CD4-positive, alpha-beta T cell treated with Interleukin-6 at 100 ng/mL for 8 hours (primary cell): ENCODE measurements at places on chromosomes 7 and 10.

DNA sequence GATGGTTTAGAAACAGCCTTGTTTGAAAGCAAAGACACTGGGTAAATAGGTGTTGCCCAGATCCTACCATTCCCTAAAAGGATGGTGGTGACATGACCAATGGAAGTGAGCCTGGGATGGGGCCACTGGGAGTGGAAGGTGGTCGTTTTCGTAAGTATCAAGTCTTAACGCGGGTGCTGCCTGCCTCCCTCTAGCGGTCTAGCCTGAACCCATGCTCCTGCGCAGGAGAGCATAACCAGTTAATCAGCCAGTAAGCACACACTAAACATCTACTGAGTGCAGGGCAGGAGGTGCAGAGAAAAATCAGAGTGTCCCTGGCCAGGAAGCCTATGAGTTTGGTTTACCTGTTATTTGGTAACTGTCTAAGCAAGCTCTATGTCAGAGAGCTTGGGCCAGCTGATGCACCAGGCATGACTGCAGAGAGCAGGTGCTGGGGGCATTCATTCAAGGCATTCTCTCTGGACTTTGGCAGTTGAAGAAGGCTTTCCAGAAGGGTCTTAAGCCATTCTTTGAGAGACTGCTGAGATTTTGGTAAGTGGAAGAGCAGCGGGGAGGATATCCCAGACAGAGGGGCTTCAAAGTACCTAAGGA lies 930 bp downstream of the GARIN1A start:
- no peak for DNase-seq

DNA sequence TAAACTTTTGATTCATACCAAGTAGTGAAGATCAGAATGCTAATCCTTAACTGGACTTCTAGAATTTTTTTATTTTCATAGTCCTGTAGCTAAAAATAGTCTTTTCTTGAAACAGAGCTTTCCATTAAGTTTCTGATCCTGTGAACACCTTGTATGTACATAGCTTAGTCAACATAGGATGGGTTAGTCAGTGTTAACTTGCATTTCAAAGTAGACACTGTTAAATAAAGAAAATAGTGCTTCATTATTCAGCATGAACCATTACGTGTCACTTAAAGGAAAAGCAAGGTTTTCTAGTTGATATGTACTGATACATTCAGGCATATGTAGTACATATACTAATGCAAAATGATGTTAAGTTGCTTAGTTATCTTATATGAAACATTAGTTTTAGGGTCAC lies 7.5 kb upstream of the HDAC9 start:
- DNase-seq = no peak

GRCh38 chr7:91554883-91555282 lies 290.6 kb downstream of the FZD1 start:
- DNase-seq = no peak

GRCh38 chr10:95896071-95896850 lies 11.5 kb upstream of the CC2D2B start:
- DNase-seq = no peak

DNA sequence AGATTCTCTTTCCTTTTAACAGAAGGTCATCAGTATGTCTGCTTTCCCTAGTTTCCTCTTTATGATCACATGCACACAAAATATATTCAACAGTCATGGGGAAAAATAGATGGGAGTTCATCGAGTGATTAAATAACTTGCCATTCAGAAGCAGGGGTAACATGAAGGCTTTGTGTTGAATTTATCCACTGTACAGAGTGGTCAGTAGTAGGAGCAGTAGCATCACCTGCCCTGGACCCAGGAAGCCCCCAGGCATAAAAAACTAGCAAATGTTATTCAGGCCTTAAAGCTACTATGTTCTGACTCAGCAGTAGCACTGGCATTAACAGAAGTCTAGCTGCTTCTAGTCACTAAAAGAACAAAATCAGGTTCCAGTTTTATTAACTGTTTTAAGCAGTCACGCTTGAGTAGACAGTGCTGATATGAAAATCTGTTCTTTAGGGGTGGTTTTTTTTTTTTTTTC lies 31.4 kb upstream of the FAM133B start:
- DNase-seq = no peak

DNA sequence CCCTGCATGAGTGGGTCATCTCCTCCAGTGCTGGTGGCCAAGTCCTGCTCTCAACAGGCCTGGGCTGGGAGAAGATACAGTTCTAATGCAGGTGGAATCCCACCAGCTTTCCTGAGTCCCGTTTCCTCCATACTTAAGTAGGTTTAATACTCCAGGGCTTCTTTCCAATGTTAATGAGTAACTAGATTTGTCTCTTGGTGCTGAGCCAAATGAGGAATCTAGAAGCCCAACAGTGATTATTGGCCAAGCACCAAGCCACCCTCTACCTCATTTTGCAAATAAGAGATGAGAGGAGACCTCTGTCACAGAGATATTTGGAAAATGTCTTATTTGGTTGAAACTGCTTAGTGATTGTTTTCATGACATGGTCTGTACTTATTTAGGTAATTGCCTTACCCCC lies 37.1 kb downstream of the STARD3NL start:
- DNase-seq = no peak

- no peak for DNase-seq
These were observed 4.3 kb upstream of the INSYN2A start for GRCh38 chr10:127200646-127201045.

DNA sequence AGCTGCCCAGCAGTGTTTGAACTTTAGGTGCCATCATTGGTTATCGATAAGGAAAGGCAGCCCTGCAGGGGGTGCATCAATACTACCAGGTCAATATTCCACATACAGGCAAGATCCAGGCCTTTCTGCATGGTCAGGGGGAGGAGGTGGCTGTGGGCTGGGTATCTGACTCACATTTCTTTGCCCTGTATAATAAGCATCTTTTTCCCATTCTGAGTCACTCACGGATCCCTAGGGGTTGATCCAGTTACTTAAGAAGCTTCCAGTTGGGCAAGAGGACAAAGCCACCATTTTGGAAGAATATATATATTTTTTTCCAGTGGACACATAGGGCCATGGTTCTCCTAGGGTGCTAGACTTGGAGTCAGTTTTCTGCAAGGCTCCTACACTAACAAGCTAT lies 114.2 kb upstream of the HABP2 start:
- DNase-seq = no peak

DNA sequence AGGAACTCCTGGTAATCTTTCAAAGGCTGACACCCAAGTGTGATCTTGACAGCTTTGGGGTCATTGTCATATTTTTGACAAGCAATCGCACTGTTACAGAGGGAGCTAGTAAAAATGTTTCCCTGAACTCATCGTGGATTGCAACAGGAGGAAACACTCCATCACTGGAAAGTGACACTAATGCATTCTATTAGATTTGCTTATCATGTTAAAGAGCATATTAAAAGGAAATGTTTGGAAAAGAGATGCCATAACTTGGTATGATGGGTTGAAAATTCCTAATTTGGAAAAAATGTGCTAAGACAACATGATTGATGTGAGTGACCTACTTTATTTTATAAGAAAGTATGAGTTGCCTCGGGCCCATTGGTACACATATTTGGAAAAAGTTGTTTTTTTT lies 22.7 kb upstream of the EMX2 start:
- no peak for DNase-seq

DNA sequence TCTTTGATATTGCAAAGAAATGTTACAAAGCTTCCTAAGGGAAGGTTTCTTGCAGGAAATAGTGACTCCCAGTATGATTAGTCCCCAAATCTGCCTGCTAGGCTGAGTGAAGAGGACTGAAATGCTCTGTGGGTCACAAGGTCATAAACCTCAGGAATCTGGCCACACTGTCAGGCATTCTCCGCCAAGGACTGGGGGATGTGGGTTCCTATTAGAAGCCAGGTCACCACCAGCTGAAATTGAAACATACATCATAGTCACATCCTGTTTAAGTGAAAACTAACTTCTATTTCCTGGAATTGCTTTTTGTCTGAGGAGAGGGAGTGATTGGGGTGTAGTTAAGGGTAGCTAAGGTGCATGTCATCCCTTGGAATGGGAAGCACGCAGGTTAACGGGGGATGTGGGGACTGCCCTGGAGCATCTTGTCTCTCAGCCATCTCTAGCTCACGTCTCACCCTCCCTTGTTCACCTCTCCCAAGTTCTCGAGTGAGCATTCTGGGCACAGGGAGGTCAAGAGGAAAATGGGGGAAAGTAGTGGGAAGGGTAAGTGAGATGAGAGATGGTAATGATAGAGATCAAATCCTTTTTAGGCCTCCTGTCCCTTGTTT lies 12.0 kb upstream of the GSAP start:
- DNase-seq = no peak

- DNase-seq = no peak
These were observed 363.6 kb downstream of the ANKRD30A start for GRCh38 chr10:37488792-37489657.

- no peak for DNase-seq
These were observed 123.0 kb upstream of the JCAD start for GRCh38 chr10:30182191-30183054.

- DNase-seq = no peak
These were observed 116.2 kb downstream of the LRMDA start for GRCh38 chr10:75547391-75548298.

GRCh38 chr7:46079421-46079820 lies 158.3 kb upstream of the IGFBP3 start:
- no peak for DNase-seq

GRCh38 chr10:121886997-121887622 lies 40.7 kb downstream of the ATE1 start:
- peak; percentile 17 for DNase-seq

DNA sequence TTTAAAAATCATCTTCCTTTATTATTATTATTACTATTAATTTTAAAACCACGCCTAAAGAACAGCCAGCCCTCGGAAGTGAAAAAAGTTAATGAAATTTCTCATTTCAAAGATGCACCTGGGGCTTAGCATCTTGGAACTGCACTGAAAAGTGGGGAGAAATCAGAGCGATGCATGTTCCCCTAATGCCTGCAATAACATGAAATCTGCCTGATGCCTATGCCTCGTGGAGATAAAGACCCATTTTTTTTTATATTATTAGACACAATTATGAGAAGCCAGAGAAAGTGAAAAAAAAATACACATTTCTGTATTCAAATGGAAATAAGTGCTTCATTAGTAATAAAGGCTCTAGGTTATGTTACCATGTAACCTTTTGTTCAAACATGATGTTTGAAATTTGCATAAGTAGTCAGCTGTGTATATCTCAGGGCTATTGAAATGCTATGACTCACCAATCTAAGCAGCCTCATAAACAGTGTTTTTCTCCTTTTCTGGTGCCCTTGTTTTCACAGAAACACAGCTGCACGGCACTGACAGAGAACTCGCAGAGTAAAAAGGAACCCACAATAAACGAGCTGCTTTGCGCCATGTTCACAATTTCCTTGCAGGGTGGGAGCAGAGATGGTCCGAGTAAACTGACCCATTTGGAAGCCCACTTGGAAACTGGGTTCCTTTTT lies 175.8 kb upstream of the PRKCQ start:
- DNase-seq = no peak

- no peak for DNase-seq
These were observed 13.0 kb upstream of the LIMK1 start for GRCh38 chr7:74070619-74070921.

DNA sequence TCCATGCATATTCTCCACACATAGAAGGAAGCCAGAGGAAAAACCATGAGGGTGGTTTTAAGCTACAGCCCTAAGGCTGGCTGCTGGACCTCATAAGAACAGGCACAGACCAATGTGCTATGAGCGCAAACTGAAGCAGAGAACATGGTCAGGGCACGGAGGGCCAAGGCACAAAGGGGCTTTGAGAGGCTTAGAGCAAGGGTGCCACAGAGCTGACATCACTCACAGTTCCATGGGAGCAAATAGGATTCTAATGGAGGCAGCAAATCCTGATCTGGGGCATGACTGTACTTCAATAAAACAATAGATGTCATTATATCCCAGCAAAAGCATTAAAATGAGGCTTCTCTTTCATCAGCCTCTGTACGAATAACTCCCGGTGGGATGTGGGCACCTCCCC lies 162.4 kb downstream of the COBL start:
- no peak for DNase-seq

- DNase-seq = no peak
These were observed 30.0 kb downstream of the SMC3 start for GRCh38 chr10:110597476-110597875.

GRCh38 chr7:38630720-38631673 lies at the start of gene AMPH:
TSS of gene AMPH (minus strand) at chr7:38631373. CDS start at chr7:38631351, 22 bp downstream.
- DNase-seq = no peak

- DNase-seq = no peak
These were observed 122.0 kb downstream of the FAM53B start for GRCh38 chr10:124622158-124622557.

DNA sequence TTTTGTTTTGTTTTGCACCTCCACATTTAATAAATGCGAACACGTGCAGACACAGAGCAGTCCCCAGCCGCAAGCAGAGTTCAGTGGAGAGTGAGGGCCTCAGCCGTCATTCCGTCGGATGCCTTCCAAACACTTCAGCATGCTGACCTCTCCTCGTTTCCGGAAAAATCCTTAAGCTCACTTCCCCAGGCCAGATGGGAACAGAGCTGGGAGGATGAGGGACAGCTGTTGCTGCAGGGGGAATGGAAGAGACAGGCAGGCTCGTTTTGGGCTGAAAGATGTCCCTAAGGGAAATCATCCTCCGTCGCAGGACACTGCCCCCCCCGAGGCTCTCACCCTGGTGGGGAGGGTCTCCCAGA lies 17.2 kb upstream of the FGFR2 start:
- DNase-seq = no peak

GRCh38 chr7:69189406-69189805 lies 408.9 kb upstream of the AUTS2 start:
- DNase-seq = no peak

GRCh38 chr10:442209-442608 lies 247.3 kb downstream of the DIP2C start:
- DNase-seq = no peak

DNA sequence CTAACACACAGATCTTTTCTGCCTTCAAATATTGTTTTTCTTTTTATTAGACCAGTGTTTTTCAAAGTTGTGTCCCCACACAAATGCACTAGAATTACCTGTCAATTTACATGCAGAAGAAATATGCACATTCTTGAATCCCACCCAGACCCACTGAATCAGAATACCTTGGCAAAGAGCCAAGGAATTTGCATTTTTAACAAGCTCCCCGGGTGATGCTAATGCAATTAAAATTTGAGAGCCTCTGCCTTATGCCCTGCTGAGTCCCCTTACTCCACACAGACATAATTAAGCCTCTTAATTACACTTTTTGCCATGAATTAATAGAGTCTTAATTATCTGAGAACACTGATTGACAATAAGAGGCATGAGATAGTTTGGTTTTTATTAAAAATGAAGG lies 201.2 kb upstream of the GRB10 start:
- DNase-seq = no peak
